ENCODE measurements at places on chromosomes 6 and 20.

DNA sequence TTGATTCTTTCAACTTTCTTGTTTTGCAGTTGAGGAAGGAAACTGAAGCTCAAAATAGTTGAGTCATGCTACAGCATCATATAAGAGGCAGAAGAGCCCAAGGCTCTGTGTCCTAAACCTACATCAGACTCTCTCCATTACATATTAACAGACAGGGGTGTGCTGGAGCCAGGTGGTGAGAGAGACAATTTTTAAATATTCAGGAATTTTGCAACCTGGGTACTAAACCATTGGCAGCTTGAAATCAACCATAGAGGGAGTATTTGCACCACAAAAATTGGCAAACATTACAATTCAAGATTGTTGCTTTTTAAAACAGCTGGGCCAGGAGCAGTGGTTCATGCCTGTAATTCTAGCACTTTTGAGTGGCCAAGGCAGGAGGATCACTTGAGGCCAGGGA, 65.8 kb upstream of the SOX4 start:
- DNase-seq, result no peak

GRCh38 chr6:113361014-113361645, 496.0 kb upstream of the MARCKS start:
- no peak for DNase-seq

GRCh38 chr20:49568278-49569151, 578 bp upstream of the PTGIS start:
- no peak for DNase-seq

DNA sequence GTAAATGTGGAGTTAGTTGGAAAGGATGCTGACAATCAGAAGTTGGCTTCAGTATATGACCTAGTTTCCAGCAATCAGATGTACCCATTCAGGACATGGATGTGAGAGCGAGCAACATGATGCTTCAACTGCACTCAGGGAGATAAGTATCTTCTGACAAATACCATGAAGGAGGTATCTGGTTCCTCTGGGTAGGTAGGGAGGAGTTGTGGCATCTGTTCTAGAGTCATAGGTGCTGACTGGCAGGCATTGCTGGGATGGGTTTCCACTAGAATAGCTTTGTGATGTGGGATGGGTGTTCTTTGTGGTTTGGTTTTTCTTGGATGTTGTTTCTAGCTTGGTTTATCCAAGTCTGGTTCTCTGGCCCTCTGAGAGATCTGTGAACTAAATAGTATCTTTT, 3.9 kb upstream of the REV3L start:
- DNase-seq, result no peak

DNA sequence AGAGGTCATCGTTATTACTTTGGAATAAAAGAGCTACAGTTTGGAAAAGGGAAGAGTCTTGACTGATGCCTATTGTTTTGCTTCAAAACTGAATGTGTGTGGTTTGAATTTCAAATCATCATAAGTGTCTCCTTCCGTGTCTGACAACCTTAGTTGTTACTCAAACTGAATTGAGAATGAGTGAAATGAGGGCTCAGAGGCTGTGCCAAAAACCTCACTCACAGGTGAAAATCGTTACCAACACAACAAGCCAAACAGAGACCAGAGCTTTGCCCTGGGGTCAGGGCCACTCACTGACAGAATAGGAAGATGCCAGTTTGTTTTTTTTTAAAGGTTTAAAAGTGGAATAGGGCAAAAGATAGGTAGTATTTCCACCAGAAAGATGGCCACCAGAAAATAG, 15.2 kb upstream of the SIRT5 start:
- DNase-seq, result no peak

DNA sequence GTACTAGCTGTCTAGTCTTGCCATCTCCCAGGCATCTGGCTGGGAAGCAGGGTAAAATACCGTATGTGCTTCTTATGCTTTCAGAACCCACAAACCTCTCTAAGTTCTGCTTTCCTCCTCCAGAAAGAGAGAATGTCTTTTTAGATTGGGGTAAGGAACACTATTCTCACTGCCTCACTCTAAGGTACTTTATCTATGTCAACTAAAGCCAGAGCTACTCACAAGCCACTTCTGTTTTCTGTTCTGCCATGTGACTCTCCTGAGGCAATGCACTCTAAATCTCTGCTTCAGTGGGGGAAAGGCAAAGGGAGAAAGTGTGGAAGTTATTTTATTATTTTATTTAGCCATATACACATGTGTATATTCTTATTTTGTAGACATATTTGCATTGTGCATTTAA, 15.6 kb downstream of the MEP1A start:
- no peak for DNase-seq

GRCh38 chr20:7269452-7269851, 502.0 kb downstream of the BMP2 start:
- no peak for DNase-seq

GRCh38 chr6:100176951-100177710, 183.1 kb upstream of the MCHR2 start:
- no peak for DNase-seq

DNA sequence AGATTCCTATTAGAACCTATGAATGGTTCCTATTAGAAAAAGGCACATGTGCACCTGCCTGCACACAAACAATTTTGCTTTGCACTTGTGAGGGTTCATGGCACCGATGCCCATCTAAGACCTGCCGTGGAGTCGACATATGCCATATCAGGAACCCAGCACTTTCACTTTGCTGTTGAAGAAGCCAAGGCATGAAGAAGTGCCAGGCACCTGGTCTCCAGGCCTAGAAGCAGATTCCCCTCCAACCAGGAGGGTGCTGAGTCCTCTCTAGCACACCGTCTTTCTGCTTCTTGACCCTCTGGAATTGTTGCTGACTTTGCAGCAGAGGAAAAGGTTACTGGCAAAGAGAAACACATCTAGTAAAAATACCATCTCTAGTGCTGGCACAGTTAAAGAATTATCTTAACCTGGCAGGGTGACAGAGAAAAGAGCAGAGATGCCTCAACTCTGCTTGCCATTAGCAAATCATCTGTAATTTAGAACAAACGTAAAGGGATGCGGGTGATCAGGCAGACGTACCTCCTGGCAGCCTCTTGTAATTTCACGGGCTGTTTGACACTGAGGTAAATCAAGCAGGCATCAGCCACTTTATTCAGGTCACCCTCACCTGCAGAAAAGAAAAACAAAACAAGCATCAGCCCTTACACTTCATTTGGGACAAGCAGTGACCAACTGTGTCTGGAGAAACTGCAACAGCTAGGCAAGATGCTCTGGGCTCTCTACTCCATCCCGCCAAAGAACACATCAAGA, 37.2 kb downstream of the TTI1 start:
- DNase-seq, result no peak

- DNase-seq, result no peak
These were observed 39.2 kb downstream of the LIN28B start for GRCh38 chr6:104995989-104996617.

DNA sequence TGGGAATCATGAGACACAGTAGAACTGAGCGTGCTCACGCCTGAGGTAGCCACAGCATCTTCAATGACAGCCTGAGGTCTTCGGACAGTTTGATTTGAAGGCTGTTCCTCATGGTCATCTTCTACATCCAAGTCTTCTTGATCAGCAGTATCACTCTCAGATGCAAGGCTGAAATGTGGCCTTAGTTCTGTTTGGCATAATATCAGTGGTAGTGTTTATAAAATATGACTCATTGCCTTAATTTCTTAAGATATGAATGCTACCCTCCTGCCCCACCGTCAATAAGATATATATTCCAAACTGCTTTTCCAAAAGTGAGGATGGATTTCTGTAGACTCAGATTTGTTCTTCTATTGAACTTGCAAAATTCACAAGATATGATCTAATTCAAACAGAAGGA, 17.5 kb upstream of the MAP7 start:
- DNase-seq, result no peak

GRCh38 chr20:20969701-20970280, 136.4 kb downstream of the LINC00237 start:
- no peak for DNase-seq

DNA sequence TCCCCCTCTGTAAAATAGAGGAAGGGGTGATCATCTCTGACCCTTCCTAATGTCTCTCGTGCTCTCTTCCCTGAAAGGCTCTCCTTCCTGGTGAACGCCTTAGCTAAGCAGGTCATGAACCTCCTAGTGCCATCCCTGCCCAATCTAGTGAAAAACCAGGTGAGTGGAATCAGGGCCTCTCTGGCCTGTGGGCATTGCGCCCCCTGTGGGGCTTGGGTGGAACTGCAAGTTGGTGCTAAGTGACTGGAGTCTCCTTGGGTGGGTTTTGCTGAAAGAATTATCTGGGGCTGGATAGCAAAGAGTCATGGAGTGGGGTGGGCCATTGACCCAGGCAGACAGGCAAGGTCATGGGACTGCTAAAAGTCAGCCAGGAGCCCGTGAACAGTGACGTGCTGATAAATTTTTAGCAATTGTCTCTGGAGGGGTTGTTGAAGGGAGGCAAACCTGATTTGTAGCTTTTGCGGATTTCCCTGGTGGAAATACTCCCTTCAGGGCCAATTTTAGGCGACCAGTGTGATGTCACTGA, 8.9 kb downstream of the BPIFB1 start:
- peak; percentile 63 for DNase-seq
